Spleen (tissue), 13 donors: ENCODE measurements at places on chromosomes 12 and 14. TPM values are rescaled to one million over a fixed set of nuclear protein-coding genes. Genes with fewer than 3 reads are reported as not detected.

The SERPINA6 gene
- not detected for polyA plus RNA-seq

The FAM90A1 gene
- 0.35 TPM for polyA plus RNA-seq

The LHX5 gene
- not detected for polyA plus RNA-seq

The DAO gene
- polyA plus RNA-seq, result not detected

The PLEKHG7 gene
- 1.3 TPM for polyA plus RNA-seq

The STYK1 gene
- 0.26 TPM for polyA plus RNA-seq

The SPX gene
- polyA plus RNA-seq, result 0.15 TPM

The IL26 gene
- polyA plus RNA-seq, result not detected

The IL23A gene
- 4.0 TPM for polyA plus RNA-seq

The KLRF1 gene
- 8.6 TPM for polyA plus RNA-seq

The DBX2 gene
- polyA plus RNA-seq, result not detected

The ISM2 gene
- not detected for polyA plus RNA-seq

The KLHL28 gene
- 2.9 TPM for polyA plus RNA-seq

The LMO3 gene
- 0.48 TPM for polyA plus RNA-seq

The IL31 gene
- polyA plus RNA-seq, result not detected

The MYH6 gene
- 0.44 TPM for polyA plus RNA-seq

The SLC24A4 gene
- 0.96 TPM for polyA plus RNA-seq

The IFI27 gene
- polyA plus RNA-seq, result 371 TPM

The KRT7 gene
- 1.9 TPM for polyA plus RNA-seq

The DHRS1 gene
- 30.3 TPM for polyA plus RNA-seq

The CCDC198 gene
- polyA plus RNA-seq, result not detected

The ANO6 gene
- 4.3 TPM for polyA plus RNA-seq

The PPP1R12A gene
- polyA plus RNA-seq, result 21.1 TPM

The RCOR1 gene
- polyA plus RNA-seq, result 5.8 TPM

The AQP5 gene
- not detected for polyA plus RNA-seq

The TCL1B gene
- 3.8 TPM for polyA plus RNA-seq

The ACSM4 gene
- not detected for polyA plus RNA-seq

The PMEL gene
- 0.29 TPM for polyA plus RNA-seq

The ACADS gene
- polyA plus RNA-seq, result 66.4 TPM

The GPRC5D gene
- polyA plus RNA-seq, result 0.23 TPM

The PDZRN4 gene
- 0.08 TPM for polyA plus RNA-seq

The ATP23 gene
- polyA plus RNA-seq, result 11.8 TPM

The KCNH5 gene
- polyA plus RNA-seq, result 0.03 TPM

The LRTM2 gene
- not detected for polyA plus RNA-seq

The OAS2 gene
- 25.6 TPM for polyA plus RNA-seq

The SYCP3 gene
- polyA plus RNA-seq, result 0.23 TPM
